Activated CD4-positive, alpha-beta T cell treated with anti-CD3 and anti-CD28 coated beads, Interleukin-10, Interleukin-2, amounts not matched to agents 100 ng/mL and 50 ng/mL, durations not matched to agents 16 hours and 8 hours (primary cell): ENCODE measurements at places on chromosomes 4 and X.
A peak's percentile ranks its signal among the peaks of the same experiment; 100 is the strongest.

DNA sequence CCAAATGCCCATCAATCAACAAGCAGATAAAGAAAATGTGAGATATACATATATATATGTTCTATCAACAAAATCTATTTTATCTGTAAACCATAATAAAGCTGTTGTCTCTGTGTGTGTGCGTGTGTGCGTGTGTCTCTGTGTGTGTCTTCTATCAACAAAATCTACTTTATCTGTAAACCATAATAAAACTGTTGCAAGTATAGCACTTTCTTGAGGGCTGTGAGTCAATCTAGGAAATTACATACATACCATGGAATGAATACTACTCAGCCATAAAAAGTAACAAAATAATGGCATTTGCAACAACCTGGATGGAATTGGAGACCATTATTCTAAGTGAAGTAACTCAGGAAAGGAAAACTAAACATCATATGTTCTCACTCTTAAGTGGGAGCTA lies 12.5 kb upstream of the PLK4 start:
- no peak for DNase-seq

DNA sequence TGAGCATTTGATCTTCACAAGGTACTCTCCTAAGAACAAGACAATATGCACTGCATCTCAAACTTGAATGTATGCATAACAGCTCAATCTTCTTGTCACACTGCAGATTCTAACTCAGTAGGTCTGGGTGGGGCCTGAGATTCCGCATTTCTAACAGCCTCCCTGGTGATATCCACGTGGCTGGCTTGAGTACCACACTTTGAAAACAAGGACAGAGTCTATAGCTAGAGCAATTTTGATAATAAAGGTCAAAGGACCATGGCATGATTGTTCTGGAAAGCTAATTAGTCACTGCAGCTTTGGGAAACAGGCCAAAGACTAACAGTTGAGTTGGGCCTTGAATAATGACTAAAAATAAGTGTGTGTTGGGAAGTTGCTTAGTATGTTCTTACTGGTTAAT lies 213.3 kb downstream of the GBA3 start:
- no peak for DNase-seq

GRCh38 chrX:72062916-72063315 lies 68.8 kb downstream of the RTL5 start:
- no peak for DNase-seq

GRCh38 chr4:8045909-8046308 lies 106.2 kb upstream of the AFAP1 start:
- no peak for DNase-seq

- no peak for DNase-seq
Observed at GRCh38 chr4:10082459-10083272, 33.9 kb downstream of the WDR1 start.

GRCh38 chr4:82481506-82481840 lies 51.1 kb downstream of the ENOPH1 start:
- no peak for DNase-seq

DNA sequence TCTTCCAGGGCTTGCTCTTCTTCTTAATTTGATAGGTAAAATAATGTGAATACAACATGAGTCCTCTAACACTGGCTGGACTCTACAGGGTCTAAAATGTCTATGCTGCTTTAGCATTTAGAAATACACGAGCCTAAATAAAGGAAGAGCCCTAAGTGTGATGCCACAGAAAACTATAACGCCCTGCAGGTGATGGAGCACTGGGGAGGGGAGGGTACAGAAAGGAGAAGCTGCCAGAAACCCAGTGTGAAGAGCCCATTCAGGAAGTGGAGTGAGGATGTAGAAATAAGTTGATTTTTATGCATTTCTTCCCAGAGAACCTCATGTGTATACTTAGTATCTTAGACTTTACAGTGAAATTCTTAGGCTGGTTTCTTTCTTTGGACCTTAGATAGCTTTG lies 83.4 kb downstream of the TNIP2 start:
- no peak for DNase-seq

DNA sequence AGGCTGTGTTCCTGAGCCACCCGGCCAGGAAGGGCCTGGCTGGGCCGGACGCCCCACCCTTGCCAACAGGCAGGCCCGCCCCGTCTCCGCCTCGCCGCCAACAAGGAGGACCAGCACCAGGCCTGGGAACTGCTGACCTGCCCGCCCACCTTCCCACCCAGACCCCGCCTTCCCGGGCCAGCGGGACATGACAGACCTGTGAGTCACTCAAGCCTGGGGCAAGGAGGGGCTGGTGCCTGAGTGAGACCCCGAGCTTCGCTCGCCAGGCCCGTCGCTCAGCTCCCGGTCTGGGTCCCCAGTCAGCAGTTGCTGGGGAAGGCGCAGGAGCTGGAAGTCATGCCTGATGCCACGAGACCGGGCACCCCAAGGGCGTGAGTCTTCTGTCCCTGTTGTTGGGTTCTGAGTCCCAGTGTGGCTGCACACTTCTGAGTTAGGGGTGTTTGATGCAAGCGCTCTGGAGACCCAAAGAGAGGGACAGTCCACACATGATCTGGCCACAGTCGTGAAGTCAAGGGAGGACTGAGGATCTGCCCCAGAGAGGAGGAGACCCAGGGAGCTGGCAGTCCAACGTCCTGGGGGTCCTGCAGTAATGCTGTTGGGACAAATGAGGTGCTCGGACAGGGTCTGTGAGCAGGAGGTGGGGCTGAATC lies at the start of gene DNASE1L1:
TSS of gene DNASE1L1 (minus strand) at position 33 of the 650 bp plus-strand sequence. CDS start 3,686 bp downstream, outside the sequence.
- peak; percentile 53 for DNase-seq

- no peak for DNase-seq
Observed at GRCh38 chr4:26152056-26152455, 168.8 kb upstream of the RBPJ start.

- DNase-seq: no peak
Observed at GRCh38 chrX:51053741-51054140, 143.2 kb downstream of the BMP15 start.

GRCh38 chrX:39427906-39428305 lies 626.6 kb downstream of the MID1IP1 start:
- DNase-seq: peak; percentile 25

- DNase-seq: no peak
Observed at GRCh38 chrX:920234-920799, 289.7 kb downstream of the SHOX start.

DNA sequence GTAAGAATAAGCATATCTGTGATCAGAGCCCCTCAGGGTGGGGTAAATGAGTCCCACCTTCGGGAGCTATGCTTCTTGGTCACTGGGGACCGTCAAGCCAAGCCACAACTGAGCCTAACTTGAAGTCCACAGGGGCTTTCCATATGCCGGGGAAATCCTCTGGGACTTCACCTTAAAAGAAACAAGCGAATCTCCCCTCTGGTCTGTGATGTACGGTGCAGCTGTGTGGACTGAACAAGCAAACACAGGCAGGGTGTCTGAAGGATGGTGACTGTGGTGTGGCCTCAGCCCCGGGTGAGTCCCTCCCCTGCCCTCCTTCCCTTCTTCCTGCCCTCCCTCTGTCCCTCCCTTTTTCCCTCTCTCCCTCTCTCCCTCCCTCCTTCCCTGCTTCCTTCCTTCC lies 29.7 kb upstream of the PPP2R2C start:
- no peak for DNase-seq

GRCh38 chrX:77749695-77750094 lies 36.3 kb downstream of the ATRX start:
- no peak for DNase-seq

DNA sequence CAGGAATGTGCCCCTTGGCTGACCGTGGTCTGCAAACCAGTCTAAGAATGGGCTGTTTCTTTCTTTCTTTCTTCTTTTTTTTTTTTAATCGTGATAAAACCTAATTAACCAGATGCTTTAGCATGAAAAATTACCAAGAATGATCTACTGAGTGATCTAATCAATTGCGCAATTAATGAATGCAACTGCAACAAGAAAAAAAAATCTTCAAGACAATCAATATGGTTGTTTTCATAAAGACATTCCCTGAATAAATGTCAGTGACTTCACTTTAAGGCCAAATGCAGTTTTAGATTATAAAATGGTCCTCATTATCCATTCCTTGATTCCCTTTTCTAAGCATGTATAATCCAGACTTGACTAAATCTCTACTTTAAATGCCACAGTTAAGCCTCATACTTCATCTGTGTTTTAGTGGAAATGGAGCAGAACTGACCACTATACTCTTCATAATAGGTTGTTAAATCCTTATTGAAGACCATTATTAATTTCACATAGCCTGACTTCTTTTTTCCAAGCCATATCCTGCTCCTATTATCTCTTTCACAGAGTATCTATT lies 51.6 kb upstream of the SETD7 start:
- no peak for DNase-seq

DNA sequence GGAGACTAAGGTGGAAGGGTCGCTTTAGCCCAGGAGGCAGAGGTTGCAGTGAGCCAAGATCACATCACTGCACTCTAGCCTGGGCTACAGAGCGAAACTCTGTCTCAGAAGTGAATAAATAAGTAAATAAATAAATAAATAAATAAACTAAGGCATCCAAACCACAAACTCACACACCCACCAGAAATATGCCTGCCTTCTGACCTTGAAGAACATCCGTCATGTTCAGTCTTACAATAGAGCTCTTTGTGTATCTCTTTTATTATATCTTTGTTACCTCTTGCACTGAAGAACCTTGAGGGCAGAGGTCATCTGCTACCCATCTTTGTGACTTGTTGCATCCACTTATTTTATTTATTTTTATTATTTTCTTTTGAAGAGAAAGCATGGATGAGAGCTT lies 71.6 kb downstream of the PRRG1 start:
- DNase-seq: no peak

DNA sequence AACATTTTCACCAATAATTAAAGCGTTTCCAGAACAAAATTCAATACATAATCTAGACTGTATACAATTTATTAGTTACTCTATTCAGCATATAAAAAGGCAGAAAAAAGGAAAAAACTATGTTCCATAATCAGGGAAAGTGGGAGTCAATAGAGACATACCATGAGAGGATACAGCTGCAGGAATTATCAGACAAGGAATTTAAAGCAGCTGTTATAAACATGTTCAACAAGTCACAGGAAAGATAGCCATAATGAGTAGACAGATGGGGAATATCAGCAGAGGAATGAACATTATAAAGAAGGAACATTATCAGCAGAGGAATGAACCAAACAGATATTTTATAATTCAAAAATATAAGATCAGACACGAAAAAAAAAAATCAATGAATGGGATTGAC lies 500.6 kb upstream of the RPS6KA3 start:
- no peak for DNase-seq

GRCh38 chr4:40423735-40424134 lies 88.6 kb downstream of the CHRNA9 start:
- DNase-seq: no peak

- no peak for DNase-seq
Observed at GRCh38 chr4:3360777-3361176, 68.0 kb downstream of the RGS12 start.

- DNase-seq: no peak
Observed at GRCh38 chrX:39654183-39654925, 443.4 kb downstream of the BCOR start.

DNA sequence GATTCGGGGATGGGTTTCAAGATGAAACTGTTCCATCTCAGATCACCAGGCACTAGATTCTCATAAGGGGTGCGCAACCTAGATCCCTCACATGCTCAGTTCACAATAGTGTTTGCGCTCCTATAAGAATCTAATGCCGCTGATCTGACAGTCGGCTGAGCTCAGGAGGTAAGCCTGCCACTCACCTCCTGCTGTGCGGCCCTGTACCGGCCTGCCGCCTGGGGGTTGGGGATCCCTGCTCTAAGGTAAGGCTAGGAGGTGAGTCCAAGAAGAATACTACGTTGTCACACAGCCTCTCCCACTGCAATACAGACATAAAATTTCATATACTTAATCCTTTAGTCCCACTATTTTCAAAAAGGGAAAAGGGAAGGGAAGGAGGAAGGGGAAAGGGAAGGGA lies 213.4 kb upstream of the HCCS start:
- DNase-seq: no peak

DNA sequence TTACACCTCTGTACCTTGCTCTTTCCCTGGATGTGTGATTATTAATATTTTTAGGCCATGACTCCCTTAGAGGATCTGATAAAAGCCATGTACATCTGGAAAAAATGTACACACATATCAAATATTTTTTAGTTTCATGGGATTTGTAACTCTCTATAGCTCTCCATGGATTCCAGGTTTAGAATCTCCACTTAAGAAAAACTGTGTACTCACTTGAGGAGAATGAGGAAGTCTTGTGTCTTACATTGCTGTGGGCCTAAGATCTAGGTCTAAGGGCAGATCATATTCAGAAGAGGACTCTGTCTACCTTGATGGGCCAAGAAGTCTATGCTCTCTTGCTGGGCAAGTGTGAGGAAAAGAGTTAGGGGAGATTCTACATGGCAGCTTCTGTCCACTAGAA lies 98.0 kb downstream of the RRAGB start:
- no peak for DNase-seq

DNA sequence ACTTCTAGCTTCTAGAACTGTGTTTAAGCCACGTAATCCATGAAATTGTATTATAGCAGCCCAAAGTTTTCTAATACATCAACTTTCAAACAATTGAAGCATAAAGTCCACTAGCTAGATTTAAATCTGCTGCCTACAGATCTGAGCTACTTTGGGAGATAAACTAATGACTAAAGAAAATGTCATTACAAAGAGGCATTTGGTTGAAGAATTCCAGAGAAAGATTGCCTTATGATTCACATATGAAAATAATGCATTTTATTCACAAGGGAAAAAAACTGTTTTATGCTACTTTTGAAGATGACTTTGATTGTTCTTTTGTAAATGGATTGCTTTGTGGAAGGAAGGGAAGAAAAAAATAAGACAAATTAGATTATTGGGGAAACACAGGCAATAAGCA lies 124.1 kb upstream of the SLIT2 start:
- DNase-seq: no peak

DNA sequence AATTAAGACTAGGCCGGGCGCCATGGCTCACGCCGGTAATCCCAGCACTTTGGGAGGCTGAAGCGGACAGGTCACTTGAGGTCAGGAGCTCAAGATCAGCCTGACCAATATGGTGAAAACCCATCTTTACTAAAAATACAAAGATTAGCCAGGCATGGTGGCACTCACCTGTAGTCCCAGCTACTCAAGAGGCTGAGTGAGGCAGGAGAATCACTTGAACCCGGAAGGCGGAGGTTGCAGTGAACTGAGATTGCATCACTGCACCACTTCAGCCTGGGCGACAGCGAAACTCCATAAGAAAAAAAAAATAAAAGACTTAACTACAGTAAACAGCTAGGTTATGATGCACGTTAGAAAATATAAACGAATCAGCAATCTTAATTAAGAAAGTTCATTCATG lies 216.0 kb upstream of the TEX13C start:
- no peak for DNase-seq

- DNase-seq: no peak
Observed at GRCh38 chrX:327660-328126, 9.1 kb upstream of the GTPBP6 start.

- DNase-seq: no peak
Observed at GRCh38 chr4:172356016-172356415, 542.8 kb downstream of the GALNTL6 start.
